ENCODE measurements at places on chromosomes 5 and 9.

DNA sequence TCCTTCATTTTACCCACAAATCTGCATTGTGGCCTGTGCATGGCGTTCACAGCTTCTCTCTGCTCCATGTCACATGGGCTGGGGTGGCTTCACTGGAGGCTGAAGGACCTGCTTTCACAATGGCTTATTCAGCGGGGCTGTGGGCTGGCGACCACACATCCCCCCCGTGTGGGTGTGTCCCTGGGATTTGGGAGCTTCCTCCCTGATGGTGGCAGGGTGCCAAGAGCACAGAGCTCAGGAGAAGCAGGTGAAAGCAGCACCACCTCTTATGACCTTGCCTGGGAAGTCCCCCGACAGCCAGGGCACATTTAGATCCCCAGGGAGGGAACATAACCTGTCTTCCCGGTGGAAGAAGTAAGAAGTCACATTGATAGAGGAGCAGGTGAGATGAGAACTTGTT is 5.0 kb upstream of the MED10 start:
- DNase-seq, result no peak

DNA sequence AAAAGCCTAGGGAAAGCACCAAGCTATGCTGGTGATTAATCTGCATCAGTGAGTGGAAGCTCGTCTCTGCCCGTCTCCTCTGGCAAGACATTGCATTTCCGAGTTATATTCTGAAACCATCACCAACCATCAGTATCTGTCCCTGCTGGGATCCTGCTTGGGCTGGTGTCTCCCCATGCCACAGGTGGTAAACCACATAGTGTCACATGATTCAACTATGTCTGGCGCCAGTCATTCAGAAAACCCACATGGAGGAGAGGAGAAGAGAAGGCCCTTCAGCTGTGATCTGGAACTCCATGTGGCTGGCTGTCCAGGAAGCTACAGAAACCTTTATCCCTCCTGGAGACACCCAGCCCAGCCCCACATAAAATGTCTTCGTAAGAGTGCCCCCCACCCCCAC is 4.8 kb downstream of the IL9 start:
- DNase-seq, result no peak

GRCh38 chr5:12615141-12615820 is 711.0 kb upstream of the CTNND2 start:
- no peak for DNase-seq

- no peak for DNase-seq
These were observed 72.6 kb downstream of the VAV2 start for GRCh38 chr9:133919253-133920115.

DNA sequence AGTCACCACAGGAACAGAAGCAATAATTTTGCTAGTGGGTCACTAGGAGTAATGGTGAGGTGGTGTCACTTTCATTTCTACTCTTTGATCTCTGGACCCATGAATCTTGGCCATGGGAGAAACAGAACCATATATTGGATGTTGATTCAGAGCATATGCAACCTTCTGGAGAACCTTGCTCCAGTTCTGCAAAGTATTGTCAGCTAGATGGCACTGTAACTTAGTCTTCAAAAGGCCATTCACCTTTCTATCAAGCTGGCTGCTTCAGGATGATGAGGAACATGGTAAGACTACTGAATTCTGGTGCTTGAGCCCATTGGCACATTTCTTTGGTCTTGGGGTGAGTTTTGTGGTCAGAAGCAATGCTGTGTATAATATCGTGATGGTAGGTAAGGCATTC is 129.1 kb upstream of the FBN2 start:
- no peak for DNase-seq

DNA sequence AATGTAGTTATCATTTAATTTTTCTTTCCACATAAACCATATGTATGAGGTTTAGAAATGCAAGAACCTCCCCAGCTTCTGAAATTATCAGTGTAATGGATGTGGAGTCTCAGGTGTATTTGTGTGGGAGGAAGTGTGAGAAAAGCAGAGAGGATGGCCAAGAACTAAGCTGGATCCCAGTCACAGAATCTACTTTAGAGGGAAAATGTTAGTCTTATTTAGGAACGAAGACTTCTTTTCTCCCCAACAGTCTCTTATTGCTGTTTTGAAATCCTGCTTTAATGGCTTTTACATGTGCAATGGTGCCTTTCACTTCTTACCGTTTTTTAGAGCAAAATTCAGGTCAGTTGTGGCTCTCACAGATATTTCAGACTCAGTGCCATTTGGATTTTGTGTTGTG is 3.0 kb downstream of the EQTN start:
- DNase-seq, result no peak

- DNase-seq, result no peak
These were observed 28.8 kb downstream of the SLC25A25 start for GRCh38 chr9:128096616-128097536.

DNA sequence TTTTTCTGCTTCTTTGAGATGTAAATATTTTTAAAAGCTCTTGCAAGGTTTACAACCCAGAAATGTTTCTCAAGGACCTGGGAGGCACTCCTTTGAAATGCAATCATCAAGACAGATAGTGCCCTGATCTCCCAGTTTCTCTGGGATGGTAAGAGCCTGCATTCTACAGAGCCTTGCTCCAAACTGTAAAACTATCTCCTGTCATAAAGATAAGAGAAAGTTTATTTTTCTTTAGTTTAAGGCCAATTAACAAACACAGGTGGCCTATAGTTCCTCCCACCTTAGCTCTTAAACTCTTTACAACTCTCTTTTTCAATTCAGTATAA is 1231.1 kb upstream of the NUDT12 start:
- DNase-seq, result no peak

- DNase-seq, result no peak
These were observed 650.3 kb downstream of the SEMA5A start for GRCh38 chr5:8895599-8895998.

Measured in SW 1271 (cell line).